Activated CD4-positive, alpha-beta T cell treated with anti-CD3 and anti-CD28 coated beads, Interleukin-2, amount 50 U/mL, for 16 hours (primary cell): ENCODE measurements at places on chromosomes 12 and 14.

DNA sequence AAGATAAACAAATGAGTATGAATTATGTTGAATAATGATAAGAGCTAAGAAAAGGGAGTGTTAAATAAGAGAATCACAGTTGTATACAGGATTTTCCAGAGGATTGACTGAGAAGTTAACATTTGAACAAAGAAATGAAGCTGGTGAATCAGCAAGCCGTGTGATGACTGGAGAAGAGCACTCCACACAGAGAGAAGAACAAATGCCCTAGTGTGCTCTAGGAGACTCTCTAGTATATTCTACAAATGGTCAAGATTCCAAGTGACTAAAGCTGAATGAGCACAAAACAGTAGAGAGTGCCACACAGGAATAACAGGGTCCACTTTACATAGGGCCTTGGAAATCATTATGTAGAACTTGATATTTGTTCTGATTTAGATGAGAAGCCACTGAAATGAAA, 587.1 kb upstream of the ATXN7L3B start:
- DNase-seq: no peak

DNA sequence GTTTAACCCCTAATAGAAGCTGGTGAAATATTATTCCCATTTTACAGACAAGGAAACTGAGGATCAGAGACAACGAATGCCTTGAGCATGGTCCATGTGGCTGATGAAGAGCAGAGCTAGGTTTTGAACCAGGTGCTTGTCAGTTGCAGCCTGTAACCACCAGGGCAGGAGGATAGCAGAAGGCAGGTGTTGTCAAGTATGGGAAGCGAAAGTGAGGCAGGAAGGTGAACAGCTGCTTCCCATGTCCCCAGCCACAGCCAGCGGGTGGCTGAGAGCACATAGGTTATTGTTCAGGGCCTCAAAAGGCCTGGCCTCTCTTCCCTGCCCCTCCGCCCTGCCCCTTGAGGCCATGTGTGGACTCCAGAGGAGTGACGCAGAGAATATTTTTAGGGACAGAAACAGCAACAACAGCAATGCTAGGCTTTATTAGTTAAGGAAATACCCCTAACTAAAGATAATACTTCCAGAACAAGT, 39.6 kb downstream of the IQSEC3 start:
- DNase-seq: no peak

DNA sequence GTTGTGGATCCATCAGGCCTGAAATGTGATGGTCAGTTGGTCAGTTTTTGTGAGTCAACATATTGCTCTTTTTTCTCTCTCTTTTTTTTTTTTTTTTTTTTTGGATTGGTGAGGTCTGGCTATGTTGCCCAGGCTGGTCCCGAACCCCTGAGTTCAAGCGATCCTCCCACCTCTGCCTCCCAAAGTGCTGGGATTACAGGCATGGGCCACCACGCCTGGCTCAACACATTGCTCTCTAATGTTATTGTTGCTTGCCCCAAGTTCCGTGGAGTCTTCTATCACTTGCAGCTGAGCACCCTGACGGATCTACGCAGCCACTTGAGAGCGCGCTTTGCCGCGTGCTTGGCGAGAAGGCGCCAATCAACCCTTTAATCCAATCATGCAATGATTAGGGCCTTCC, 69.5 kb upstream of the DIO3 start:
- DNase-seq: no peak

- peak; percentile 74 for DNase-seq
These were observed 58.9 kb upstream of the EEA1 start for GRCh38 chr12:92987846-92988621.

GRCh38 chr12:65536351-65536750, 257.9 kb downstream of the MSRB3 start:
- no peak for DNase-seq

DNA sequence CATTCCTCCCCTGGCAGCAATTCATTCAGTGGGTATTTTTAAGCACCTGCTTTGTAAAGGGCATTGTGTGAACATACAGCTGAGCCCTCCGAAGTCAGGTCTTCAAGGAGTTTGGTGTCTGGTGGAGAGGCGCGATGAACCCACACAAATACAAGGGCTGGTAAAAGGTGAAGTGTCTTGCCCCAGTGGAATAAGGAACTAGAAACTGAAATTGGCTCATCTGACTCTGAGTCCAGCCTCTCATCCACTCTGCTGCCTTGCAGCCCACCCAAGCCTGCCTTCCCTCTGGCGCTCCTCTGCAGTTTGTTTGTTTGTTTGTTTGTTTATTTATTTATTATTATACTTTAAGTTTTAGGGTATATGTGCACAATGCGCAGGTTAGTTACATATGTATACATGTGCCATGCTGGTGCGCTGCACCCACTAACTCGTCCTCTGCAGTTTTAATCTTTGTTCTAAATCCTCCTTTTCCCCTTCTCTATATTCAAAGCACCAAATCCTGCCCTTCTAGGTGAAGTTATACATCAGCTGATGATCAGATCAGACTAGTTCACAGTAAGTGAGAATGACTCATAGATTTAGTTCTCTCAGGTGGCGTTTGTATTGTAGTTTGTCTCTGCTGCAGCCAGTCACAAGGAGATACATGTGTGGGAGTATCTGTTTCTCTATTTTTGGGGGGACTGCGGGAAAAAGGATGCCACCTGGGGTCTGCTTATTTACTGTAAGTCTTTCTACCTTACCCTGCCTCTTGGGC, 394.5 kb downstream of the APAF1 start:
- no peak for DNase-seq

DNA sequence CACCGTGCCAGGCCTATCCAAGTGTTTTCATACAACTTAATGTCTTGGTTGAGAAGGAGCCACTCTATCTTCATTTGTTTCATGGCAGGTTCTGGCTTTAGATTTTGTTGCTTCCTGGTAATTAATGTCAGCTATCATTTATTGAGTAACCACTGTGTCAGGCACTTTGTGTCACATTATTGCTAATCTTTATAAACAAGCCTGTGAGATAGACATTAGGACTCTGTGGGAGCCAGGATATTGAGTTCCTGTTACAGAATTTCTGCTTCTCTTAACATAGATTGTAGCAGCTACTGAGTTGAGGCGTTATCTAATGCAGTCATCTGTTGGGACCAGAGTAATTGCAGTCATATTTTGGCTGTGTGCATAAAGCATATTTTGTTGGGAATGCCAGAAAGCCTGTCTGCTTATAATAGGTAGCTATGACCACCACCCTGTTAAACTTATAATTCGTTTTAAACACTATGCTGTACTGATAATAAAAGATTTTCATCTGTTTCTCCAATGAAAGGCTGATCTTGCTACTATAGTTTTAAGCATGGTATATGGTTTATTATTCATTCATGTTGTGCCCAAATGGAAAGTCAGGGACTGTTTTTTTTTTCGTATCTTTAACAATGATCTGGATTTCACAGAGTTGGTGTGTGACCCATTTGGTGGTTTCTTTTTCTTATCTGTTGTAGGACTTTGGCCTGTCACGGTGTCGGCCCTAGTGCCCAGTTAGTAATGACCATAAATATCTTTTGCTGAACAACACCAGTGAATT, 432.6 kb downstream of the PCNX1 start:
- no peak for DNase-seq

DNA sequence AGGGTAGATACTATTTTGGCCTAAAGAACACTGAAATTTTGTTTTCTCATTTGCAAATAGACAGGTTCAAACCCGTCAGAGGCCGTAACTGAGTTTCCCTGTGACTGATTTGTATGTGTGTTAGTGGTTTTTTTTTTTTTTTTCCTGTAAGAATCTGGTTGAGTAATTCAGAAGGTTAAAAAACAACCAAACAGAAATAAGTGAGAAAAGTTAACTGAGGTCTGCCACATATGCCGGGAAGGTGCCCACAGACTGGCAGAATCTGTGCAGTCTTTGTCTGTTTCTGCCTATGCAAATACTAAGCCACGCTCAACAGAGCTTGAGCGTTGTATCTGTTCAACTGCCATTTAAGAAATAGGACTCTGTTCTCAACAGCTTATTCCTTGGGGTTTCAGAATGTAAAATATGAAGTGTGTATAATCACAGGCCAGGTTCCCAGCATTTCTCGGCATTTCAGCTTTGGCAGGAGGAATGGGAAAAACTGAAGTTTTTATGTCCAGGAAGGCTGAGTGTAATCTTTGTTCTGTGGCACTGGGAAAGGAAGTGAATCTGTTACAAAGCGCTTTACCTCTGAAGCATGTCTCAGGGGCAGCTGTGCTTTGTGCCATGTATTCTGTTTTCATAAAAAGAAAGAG, 181.9 kb downstream of the PRKCH start:
- peak; percentile 89 for DNase-seq

DNA sequence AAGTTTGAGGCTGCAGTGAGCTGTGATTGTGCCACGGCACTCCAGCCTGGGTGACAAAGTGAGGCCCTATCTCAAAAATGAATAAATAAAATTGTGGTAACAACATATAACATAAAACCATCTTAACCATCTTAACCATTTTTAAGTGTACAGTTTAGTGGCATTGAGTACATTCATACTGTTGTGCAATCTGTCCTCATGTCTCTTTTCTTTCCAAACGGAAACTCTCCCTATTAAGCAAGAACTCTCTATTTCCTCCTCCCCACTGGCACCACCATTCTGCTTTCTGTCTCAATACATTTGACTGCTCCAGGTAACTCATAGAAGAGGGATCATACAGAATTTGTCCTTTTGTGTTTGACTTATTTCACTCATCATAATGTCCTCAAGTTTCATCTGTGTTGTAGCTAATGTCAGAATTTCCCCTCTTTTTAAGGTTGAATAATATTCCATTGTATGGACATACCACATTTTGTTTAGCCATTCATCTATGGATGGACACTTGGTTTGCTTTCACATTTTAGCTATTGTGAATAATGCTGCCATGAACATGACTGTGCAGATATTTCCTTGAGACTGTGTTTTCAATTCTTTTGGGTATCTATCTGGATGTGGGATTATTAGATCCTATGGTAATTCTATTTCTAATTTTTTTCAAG, 4.4 kb upstream of the MARK3 start:
- no peak for DNase-seq

DNA sequence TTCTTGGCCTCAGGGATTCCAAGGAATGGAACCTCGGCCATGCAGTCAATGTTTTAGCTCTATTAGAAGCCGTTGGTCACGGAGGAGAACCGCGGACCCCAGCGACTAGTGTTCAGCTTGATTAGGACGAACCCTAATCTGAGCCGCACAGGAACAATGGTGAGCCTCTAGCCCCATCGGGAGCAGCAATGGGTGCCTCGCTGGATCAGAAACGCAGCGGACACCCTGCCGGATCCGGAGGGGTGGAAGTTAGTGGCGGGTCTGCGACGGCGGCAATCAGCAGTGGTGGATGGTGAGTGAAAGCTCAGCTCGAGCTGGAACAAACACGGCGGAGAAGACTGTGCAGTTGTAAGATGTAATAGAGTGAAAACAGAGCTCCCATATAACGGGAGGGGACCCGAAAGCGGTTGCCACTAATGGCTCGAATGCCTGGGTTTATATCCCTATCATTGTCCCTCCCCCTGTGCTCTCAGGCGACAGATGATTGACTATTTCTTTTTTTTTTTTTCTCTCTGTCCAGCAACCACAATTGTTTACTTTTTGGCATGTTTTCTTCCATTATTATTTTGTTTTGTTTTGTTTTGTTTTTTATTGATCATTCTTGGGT, 127.7 kb downstream of the ZNF664 start:
- DNase-seq: no peak

- no peak for DNase-seq
These were observed 17.8 kb downstream of the NELL2 start for GRCh38 chr12:44858226-44858855.

DNA sequence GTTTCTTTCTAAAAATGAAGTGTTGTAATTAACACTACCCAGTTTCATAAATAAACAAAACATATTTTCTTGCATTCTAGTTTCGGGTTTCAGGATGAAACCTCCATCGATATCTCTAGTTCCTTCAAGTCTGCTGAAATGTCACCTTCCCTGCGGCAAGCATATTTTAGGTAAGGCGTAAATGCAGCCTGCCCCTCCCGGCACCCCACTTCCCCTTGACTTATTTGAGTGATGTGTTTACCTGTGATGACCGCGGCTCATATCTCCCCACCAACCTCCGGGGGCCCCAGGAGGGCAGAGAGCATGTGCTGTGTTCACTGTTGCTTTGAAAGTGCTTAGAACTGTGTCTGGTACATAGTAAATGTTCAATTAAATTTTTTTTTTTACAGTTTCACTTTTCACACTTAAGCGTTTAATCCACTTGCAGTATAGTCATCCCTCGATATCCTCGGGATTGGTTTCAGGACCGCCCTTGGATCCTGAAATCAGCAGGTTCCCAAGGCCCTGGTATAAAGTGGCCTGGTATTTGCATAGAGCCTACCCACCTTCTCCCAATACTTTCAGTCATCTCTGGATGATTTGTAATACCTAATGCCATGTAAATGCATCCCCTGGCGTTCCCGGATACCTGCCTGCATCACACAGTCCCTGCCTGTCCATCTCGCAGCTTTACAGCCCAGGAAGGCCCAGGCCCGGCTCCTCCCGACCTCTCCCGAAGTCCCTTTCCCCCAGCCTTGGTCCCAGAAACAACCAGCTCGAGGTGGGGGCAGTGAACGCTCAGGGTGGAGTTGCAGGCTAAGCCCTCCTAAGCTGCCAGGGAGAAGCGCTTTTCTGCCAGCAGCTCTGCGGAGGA, 40.2 kb upstream of the FBRSL1 start:
- DNase-seq: peak; percentile 25

DNA sequence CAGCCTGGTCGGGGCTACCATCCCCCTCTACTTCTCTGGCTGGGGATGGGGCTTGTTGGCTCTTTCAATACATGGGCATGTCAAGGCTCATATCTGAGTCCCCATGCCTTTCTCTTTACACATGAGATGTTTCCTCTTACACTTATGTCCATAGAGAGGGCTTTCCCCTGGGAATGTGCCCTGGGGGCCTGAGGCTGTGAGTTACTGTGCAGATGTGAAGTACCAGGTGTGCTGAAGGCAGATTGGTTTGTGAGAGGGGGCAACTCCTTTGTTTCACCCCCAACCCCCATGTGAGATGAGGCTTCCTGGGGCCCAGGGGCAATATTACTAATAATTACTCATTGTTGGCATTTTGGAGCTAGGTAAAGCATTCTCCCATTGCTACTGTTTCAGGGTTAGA, 32.8 kb downstream of the NRXN3 start:
- no peak for DNase-seq

DNA sequence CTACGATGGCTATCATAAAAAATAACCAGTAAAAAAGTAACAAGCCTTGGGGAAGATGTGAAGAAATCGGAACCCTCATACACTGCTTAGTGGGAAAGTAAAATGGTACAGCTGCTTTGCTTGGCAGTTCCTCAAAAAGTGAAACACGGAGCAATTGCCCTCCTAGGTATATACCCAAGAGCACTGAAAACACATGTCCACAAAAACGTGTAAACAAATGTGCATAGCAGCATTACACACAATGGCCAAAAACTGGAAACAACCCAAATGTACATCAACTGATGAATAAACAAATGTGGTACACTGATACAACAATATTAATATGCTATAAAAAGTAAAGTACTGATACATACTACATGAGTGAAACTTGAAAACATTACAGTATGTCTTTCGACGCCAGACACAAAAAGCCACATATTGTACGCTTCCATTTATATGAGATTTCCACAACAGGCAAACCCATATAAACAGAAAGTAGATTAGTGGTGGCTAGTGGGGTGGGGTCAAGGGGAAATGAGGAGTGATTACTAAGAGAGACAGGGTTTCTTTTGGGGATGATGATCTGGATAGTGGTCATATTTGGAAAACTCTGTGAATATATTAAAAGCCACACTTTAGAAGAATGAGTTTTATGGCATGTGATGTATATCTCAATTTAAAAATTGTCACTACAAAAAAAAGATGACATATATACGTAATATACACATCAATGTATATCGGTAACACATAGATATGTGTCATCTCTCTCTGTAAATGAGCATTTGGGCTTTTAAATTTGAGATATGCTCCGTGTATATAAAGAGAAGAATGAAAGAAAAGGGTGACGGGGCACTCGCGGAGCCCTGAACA, 996 bp downstream of the SLC41A2 start:
- DNase-seq: peak; percentile 12

GRCh38 chr12:52085682-52086180, 6.2 kb downstream of the SMIM41 start:
- DNase-seq: no peak
